ENCODE measurements at places on chromosomes 1 and 21.

- no peak for DNase-seq
Measured at GRCh38 chr1:181087400-181087901, 1.0 kb upstream of the IER5 start.

GRCh38 chr1:151989211-151989862 lies 4.3 kb downstream of the S100A10 start:
- DNase-seq = peak; percentile 72

- DNase-seq = no peak
Measured at GRCh38 chr1:156957634-156958033, 37.2 kb downstream of the LRRC71 start.

- DNase-seq = no peak
Measured at GRCh38 chr1:53061123-53061858, 722 bp upstream of the PODN start.

DNA sequence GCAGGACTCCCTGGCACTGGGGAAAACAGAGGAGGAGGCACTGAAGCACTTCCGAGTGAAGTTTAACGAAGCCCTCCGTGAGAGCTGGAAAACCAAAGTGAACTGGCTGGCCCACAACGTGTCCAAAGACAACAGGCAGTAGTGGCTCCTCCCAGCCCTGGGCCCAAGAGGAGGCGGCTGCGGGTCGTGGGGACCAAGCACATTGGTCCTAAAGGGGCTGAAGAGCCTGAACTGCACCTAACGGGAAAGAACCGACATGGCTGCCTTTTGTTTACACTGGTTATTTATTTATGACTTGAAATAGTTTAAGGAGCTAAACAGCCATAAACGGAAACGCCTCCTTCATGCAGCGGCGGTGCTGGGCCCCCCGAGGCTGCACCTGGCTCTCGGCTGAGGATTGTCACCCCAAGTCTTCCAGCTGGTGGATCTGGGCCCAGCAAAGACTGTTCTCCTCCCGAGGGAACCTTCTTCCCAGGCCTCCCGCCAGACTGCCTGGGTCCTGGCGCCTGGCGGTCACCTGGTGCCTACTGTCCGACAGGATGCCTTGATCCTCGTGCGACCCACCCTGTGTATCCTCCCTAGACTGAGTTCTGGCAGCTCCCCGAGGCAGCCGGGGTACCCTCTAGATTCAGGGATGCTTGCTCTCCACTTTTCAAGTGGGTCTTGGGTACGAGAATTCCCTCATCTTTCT lies 75.5 kb downstream of the PIK3CD start:
- DNase-seq = no peak

GRCh38 chr1:62263006-62263813 lies 56.0 kb downstream of the KANK4 start:
- no peak for DNase-seq

GRCh38 chr21:26916799-26917198 lies 50.1 kb downstream of the ADAMTS5 start:
- DNase-seq = no peak

- no peak for DNase-seq
Measured at GRCh38 chr1:192407206-192407605, 90.4 kb downstream of the RGS21 start.

DNA sequence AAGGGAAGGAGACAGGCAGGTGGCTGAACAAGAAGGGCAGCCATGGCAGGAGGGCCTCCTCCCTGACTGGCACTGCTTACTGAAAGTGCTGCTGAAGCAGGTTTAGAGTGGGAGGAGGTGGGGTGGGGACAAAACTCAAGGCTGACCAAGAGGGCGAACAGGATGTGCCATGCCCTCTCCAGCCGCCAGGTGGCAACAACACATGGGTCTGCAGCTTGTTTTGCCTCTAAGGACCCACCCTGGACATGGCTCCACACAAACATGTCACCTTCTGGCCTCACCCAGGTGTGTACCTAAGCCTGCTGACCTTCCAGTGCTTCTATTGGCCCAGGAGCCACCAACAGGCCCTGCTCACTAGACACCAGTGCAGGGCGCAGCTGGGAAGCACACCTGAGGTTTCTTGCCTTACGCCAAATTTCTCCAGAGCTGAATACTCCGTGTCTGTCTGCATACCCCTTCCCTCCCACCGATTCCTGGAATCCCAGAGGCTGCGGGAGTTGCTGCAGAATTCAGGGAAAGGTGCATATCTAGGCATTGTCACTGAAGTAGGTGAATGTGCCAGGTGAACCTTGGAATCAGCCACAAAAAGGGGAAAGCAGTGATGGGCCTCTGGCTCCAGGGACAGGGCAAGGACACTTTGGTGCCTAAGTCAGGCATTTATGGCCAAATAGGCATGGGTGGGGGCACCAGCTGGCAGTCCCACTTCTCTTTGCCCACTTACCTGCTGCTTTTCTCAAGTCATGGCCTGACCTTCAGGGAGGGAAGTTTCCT lies 5.3 kb downstream of the PSRC1 start:
- DNase-seq = peak; percentile 86

DNA sequence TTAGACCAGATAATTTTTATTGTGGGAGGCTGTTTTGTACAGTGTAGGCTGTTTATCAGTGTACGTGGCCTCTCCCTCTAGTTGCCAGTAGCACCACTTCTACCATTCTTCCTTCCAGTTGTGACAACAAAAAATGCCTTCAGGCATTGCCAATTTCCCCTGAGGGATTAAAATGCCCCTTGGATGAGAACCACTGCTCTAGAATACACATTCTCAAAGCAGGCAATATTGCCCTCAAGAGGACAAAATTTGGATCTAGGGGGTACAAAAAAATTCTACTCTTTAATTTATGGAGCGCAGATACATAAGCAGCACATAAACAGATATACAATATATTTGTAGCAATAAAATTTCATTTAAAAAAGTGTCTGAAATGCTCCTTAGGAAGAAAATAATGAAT lies 674.6 kb downstream of the PTPRC start:
- no peak for DNase-seq

GRCh38 chr1:163459539-163459938 lies 137.8 kb downstream of the NUF2 start:
- no peak for DNase-seq

DNA sequence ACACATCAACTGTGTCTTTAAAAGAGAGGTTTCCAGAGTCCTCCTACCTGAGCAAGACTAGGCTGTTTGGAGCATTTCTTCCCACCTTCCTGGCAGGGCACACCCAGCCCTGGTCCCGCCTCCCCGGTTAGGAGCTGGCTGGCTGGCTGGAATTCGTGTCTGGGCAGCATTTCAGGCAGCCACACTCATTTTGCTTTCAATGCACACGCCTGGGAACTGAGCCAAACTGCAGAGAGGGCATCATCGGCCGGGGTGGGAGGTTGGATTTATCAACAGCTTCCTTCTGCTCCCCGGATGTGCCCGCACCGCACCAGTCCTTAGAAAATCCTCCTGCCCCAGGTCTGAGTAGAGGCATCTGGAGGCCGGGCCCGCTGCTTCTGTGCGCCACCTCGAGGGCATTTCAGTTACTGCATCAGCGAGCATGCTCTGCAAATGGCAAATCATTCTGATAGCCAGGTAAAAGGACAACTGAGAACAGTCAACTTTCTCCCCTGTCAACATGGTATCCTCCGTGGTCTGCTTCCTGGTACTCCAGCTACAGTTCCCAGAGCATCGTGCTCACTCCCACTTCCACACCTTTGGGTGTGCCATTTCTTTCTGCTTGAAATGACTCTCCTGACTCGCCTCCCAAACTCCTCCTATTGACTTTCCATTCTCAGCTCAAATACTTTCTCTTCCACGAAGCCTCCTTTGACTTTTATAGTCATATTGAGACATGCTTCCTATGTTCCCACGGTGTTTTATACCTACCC lies 20.6 kb downstream of the TCEA3 start:
- peak; percentile 82 for DNase-seq

GRCh38 chr1:31904339-31905092 lies 33.7 kb downstream of the PTP4A2 start:
- no peak for DNase-seq

- no peak for DNase-seq
Measured at GRCh38 chr1:204003536-204003935, 69.4 kb upstream of the SOX13 start.

DNA sequence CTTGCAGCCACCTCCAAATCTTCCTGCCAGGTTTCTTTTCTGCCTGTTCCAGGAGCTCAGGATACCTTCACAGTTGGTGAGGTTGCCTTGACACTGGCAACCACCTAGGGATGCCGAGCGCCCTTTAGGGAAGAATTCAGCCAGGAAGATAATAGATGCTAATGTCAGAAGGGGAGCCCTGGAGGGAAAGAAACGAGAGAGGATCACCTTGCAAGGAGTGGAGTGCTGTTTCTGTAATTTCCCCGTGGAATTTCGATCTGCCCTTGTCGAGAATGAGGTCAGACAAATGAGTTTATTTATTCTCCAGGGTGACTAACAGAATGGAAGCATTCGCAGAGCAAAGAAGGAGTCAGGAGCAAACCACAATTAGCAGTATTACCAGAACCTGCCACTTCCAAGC lies 315.8 kb upstream of the KAZN start:
- DNase-seq = no peak

DNA sequence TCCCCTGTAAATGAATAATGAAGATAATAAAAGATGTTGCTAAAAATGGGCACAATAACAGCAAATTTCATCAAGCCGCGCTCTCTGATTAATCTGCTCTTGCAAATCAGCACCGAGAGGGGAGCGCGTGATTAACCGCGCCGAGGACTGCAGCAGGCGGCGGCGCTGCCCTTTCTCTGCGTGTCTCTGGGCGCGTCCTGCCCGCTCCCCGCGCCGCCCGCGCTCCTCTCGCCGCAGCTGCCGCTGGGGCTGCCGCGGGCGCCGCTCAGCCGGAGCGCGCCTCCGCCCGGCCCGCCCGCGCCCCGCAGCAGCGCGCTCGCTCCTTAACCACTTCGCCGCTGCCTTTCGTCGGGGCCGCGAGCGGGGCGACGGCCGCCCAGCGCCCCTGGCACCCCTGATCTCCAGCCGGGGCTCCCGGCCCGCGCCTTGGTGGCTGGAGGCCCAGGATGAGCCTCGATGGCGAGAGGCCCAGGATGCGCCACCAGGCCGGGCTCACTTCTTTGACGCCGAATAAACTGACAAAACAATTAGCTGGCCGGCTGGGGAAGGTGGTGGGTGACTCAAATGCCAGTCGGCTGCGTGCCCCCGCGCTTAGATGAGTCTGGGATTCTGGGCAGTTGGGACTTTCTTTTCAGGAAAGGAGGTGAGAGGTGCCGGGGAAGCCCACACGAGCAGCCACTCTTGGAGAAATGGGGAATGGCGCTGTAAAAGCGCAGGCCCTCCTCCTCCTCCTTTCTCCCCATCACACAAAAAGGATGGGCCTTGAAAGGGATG lies 221.4 kb upstream of the PKN2 start:
- DNase-seq = peak; percentile 10

DNA sequence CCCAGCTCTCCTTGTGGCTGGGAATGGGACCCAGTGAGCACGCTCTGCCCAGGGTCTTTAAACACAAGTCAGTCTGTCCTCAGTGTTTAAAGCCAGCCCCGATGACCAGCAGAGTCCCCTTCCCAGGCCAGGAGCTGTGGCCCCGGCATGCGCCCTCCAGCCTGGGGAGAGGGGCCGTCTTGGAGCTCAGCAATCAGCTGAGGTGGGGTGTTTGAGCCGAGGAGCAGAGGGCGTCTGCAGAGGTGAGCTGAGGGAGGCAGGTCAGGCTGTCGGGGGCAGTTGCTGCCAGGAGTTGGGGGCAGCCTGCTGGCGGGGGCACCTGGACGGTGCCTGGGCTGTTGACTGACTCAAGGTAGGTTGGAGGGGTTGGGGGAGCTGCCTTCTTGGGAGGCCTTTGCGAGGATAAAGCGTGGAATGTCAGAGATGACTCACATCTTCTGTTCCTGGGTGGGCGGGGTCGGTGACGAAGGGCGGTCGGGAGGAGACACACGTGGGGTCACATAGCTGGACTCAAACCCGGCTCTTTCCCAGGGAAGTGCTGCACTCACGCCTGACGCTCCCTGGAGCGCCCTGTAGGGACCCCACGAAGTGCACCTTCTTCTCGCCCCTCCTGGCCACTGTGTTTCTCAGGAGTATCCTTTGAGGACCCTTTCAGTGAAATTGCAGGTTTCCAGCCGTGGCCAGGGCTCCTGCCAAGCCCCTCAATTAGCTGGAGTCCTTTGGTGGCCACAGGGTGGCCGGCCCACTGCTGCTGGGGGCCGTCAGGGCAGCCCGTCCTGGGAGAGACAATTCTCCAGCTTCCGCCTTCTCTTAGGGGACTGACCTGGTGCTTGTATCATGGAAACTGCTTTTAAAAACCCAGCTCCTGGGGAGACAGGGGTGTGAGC lies 86.2 kb downstream of the SIK1 start:
- peak; percentile 75 for DNase-seq

DNA sequence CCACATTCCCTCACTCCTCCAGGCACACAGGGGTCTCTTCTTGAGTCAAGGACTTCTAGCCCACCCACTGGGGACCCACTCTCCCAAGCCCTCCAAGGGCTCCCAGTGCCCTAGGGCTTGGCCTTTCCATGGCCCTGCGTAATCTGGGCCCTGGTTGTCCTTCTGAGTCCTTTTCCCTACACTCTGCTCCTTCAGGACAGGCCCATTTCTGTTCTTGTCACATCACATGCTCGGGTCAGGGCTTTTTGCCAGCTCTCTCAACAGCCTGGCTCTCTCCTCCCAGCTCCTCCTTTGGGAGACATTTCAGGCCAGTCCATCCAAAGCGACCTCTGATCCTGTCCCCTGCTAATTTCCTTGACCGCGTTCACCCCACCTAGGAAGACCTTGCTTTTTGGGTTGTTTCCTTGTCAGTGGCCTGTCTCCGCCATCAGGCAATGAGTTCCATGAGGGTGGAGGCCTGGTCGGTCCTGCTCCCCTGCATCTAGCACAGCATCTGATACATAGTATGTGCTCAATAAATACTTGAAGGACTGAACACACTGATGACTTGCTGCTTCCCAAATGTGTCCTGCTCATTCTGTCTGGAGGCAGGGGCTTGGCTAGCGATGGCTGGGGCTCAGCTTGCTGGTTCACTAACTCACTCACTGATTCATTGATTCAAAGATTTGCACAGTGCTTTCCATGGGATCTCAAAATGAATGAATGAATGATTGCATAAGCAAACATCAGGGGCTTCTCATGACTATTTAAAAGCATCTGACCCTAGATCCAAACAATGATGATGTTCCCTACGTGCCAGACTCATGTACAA lies 44.8 kb downstream of the DHRS3 start:
- no peak for DNase-seq

DNA sequence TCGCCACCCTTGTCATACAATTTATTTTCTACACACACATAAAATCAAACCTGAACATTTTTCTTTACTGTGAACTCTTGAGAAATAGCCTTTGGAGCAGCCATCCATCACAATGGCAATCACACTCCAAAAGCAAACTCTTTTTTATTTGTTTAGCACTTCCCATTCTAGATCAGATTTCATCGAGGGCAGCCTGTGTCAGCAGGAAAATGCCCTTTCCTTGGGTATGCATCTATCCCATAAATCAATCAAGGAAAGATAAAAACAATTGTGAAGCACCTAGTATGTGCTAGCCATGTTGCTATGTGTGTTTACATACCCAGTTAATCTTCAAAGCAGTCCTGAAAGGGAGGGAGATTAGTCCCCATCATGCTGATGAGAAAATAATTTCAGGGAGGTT lies 484.1 kb upstream of the USP24 start:
- DNase-seq = no peak

Data from hepatic stellate cell (primary cell).